ENCODE measurements at places on chromosomes 5 and 9. TPM values are rescaled to one million over a fixed set of nuclear protein-coding genes. Genes with fewer than 3 reads are reported as not detected.

Gene S100Z
- 1.4 TPM for total RNA-seq

Gene FSD1L
- total RNA-seq: 9.3 TPM

Gene GARIN3
- not detected for total RNA-seq

Gene TSLP
- 0.07 TPM for total RNA-seq

Gene CDH9
- 2.2 TPM for total RNA-seq

Gene CDX1
- total RNA-seq: 54.6 TPM

Gene VCAN
- total RNA-seq: 367 TPM

Gene ZBTB43
- 16.4 TPM for total RNA-seq

Gene ADRA1B
- 2.6 TPM for total RNA-seq

Gene PCDHB13
- total RNA-seq: 1.9 TPM

Gene ZMAT2
- total RNA-seq: 37.7 TPM

Gene DAPK1
- 62.3 TPM for total RNA-seq

Gene KLHL3
- total RNA-seq: 5.3 TPM

Gene GAPVD1
- total RNA-seq: 50.0 TPM

Gene ARHGEF39
- total RNA-seq: 1.8 TPM

Gene PCDHA2
- total RNA-seq: 3.9 TPM

Gene EMB
- total RNA-seq: 9.8 TPM
